Adrenal gland (tissue), 19 donors: ENCODE measurements at places on chromosomes 7 and 10. TPM values are rescaled to one million over a fixed set of nuclear protein-coding genes. Genes with fewer than 3 reads are reported as not detected.

MMD2 gene
- total RNA-seq, result not detected

CHST3 gene
- 43.8 TPM for total RNA-seq

ALOX5 gene
- 60.0 TPM for total RNA-seq

IMPDH1 gene
- total RNA-seq, result 32.4 TPM

FOXI2 gene
- total RNA-seq, result not detected

PRKG1 gene
- 104 TPM for total RNA-seq

NDUFB8 gene
- 195 TPM for total RNA-seq

TEX47 gene
- total RNA-seq, result not detected

GIMAP4 gene
- 32.7 TPM for total RNA-seq

SPDYE16 gene
- total RNA-seq, result 0.18 TPM

ADCK2 gene
- total RNA-seq, result 11.4 TPM

DNA sequence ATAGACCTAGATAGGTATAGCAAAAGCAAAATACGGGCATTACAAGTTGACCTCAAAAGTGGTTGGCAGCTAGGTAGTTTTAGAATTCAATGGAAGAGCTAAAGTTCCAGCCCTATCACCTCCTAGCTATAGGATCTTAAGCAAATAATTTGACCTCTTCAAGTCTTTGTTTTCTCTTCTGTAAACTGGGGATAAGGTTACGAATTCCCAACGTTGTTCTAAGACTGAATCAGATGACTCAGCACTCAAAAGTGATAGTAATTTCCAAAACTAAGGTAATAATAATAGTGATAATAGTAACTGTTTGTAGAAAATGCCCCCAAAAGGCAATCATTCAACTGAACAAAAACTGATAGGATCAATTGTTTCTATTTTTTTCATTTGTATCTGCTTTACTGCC is 445.2 kb downstream of the KCNMA1 start:
- H3K4me1 ChIP-seq, result no peaks in the 10 kb centered on the region
- H3K27ac ChIP-seq, result no peak overlapping the region
- no peaks in the 10 kb centered on the region for H3K27me3 ChIP-seq
- no peaks in the 10 kb centered on the region for H3K36me3 ChIP-seq
- no peak for DNase-seq

DNA sequence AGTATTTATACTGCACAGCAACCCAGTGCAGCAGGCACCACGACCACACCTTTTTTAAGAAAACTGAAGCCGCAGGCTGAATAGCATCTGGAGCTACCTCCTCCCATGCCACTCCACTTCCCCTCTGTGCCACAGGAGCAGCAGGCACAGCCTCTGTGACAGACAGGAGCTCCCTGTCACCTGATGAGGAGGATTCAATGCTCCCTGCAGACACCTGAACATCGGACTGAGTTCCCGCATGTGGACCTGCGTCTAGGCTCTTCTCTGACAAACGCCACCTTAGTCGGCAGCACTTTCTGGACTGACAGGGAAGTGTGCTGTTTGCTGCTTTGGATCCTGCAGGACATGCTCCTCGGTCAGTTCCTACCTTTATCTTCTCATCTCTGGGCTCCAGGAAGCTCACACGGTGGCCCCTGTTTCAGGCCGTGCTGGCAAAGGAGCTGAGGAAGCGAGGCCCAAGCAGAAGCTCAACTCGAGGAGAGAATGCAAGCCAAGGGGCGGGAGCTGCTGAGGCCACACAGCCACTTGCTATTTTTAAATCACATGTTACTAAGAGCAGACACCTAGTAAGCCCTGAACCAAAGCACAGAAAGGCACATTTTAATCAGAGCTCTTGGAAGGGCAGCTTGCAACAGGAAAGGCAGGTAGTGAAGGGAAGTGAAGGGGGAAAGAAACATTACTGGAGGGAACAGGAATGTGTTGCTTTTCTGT is 56.6 kb downstream of the VOPP1 start:
- DNase-seq, result no peak
- H3K4me1 ChIP-seq, result peaks cover 9% of the 10 kb centered on the region
- H3K36me3 ChIP-seq, result peaks cover 11% of the 10 kb centered on the region
- H3K27me3 ChIP-seq, result no peaks in the 10 kb centered on the region
- no peak overlapping the region for H3K4me3 ChIP-seq

DNA sequence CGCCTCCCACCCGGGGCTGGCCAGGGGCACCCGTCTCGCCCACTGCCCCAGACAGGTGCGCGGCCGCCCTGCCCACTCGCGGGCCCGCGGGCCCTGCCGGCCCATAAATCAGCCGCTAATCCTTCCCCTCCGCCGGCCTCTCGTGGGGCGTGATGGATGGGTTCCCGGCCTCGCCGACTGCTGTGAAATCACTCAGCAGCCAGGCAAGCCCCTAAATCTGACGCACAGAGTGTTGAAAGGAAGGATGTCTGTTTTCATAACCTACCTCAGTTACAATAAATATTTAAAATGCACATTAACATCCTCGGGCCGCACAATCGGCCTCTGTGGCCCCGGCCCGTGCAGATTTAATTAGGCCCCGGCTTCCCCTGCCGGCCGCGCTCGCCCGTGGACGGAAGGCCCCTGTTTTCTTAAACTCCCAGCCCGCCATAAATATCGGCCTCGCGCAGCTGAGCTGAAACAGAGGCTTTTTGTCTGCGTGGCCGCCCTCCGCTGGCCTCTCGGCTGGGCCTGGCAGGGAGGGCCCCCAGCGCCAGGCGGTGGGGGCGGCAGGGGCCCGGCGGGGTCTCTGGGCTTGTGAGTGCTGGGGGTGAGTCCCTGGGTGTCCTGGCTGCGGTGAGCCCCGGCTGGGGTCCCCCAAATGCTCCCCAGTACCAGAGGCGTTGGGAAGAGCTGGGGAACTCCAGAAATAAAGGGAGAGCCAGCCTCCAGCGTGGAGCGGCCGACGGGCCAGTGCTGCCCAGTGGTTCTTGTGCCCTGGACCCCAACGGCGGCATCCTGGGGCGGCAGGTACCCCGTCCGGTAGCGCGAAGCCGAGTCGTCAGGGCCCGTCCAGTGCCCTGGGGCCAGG is 90.7 kb downstream of the UNCX start:
- H3K27ac ChIP-seq, result no peak overlapping the region
- H3K4me1 ChIP-seq, result no peaks in the 10 kb centered on the region

DNA sequence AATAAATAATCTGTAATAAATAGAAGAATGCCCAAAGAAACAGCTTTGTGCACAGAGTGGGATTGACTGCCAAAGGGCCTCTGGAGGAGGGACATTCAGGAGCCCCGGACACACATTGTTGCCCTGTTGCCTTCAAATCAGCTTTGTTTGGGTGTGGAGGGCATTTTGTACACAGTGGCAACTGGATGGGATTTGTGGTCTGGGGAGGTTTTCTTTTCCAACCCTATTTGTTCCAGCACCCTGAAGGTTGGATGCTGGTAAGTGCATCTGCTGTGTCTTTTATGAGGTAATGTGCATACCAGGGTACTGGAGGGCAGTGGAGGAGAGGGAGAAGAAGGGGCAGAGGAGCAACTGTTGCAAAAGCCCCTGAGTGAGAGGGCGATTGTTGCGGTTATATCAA is 6.3 kb downstream of the LRMDA start:
- DNase-seq, result no peak
- H3K27me3 ChIP-seq, result no peaks in the 10 kb centered on the region
- H3K36me3 ChIP-seq, result no peaks in the 10 kb centered on the region
- no peak overlapping the region for H3K27ac ChIP-seq

GRCh38 chr10:78299851-78300468 is 266.3 kb downstream of the RPS24 start:
- no peaks in the 10 kb centered on the region for H3K36me3 ChIP-seq
- no peaks in the 10 kb centered on the region for H3K27me3 ChIP-seq
- peak overlapping the region; percentile 14 for H3K27ac ChIP-seq
- H3K4me1 ChIP-seq, result no peaks in the 10 kb centered on the region

- H3K4me3 ChIP-seq, result no peak overlapping the region
- DNase-seq, result no peak
- no peaks in the 10 kb centered on the region for H3K27me3 ChIP-seq
- H3K4me1 ChIP-seq, result no peaks in the 10 kb centered on the region
- H3K27ac ChIP-seq, result no peak overlapping the region
- H3K36me3 ChIP-seq, result no peaks in the 10 kb centered on the region
Measured at GRCh38 chr7:134184767-134185166, 57.6 kb downstream of the LRGUK start.

DNA sequence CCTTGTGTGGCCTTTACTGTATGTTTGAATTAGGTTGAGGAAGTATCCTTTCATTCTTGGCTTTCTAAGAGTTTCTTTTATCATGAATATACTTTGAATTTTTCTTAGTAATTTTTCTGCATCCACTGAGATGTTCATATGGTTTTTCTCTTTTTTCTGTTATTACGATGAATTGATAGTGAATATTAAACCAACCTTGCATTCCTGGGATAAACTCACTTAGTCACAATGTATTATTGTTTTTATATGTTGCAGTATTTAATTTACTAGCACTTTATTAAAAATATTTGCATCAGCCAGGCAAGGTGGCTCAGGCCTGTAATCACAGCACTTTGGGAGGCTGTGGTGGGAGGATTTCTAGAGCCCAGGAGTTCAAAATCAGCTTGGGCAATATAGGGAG is 15.3 kb upstream of the RBM33 start:
- H3K27ac ChIP-seq, result no peak overlapping the region
- H3K4me3 ChIP-seq, result no peak overlapping the region
- no peaks in the 10 kb centered on the region for H3K4me1 ChIP-seq
- no peaks in the 10 kb centered on the region for H3K36me3 ChIP-seq

- H3K27me3 ChIP-seq, result no peaks in the 10 kb centered on the region
- no peaks in the 10 kb centered on the region for H3K36me3 ChIP-seq
- no peaks in the 10 kb centered on the region for H3K4me1 ChIP-seq
- H3K4me3 ChIP-seq, result no peak overlapping the region
- DNase-seq, result no peak
- H3K27ac ChIP-seq, result no peak overlapping the region
Measured at GRCh38 chr7:27953777-27954176, 213.8 kb downstream of the TAX1BP1 start.

- peak overlapping the region; percentile 34 for H3K4me3 ChIP-seq
- H3K36me3 ChIP-seq, result no peaks in the 10 kb centered on the region
- DNase-seq, result no peak
- peaks cover 3% of the 10 kb centered on the region for H3K27me3 ChIP-seq
- peak overlapping the region; percentile 81 for H3K27ac ChIP-seq
- no peaks in the 10 kb centered on the region for H3K4me1 ChIP-seq
Measured at GRCh38 chr7:155204744-155205367, 92.8 kb upstream of the INSIG1 start.

DNA sequence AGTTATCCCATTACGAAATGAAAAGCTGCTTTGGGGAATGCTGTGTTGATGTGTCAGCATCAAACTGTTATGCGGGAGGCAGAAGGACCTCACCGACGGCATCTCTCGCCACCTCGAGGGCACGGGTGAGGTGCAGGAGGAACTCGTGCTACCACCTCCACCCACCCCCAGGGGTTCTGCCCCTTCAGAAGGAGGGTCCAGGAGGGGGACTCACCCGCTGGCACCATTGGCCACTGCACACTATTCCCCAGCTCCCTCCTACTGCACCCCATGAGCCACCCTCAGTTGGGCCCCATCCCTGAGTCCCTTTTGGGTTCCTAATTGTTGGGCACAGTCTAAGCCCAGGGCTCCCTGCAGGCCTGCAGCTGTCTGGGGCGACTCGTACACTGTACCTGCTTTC is 236.6 kb downstream of the PTPRN2 start:
- no peak overlapping the region for H3K4me3 ChIP-seq
- no peaks in the 10 kb centered on the region for H3K27me3 ChIP-seq
- no peaks in the 10 kb centered on the region for H3K36me3 ChIP-seq

GRCh38 chr10:125169915-125170314 is 9.6 kb upstream of the CTBP2 start:
- H3K4me3 ChIP-seq, result no peak overlapping the region
- no peak for DNase-seq
- H3K36me3 ChIP-seq, result no peaks in the 10 kb centered on the region
- H3K4me1 ChIP-seq, result no peaks in the 10 kb centered on the region

- H3K27me3 ChIP-seq, result no peaks in the 10 kb centered on the region
- H3K36me3 ChIP-seq, result no peaks in the 10 kb centered on the region
- H3K4me1 ChIP-seq, result peaks cover 3% of the 10 kb centered on the region
- H3K4me3 ChIP-seq, result no peak overlapping the region
- no peak overlapping the region for H3K27ac ChIP-seq
Measured at GRCh38 chr7:41694495-41694894, 8.4 kb downstream of the INHBA start.

- H3K36me3 ChIP-seq, result no peaks in the 10 kb centered on the region
- H3K27ac ChIP-seq, result no peak overlapping the region
- no peak for DNase-seq
- no peak overlapping the region for H3K4me3 ChIP-seq
Measured at GRCh38 chr10:16866541-16867275, 49.5 kb upstream of the RSU1 start.

DNA sequence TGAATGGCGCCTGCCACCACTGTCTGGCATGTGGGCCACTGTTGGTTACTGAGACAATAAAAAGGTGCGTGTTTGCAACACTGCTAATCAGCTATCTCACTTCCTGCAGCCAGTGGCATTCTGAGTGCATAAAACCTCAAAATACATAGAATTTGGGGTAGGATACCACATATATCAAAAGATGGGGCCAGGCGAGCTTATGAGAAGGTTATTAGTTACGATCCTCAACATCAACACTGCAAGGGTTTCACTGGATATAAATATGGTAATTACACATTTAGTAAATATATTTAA is 200.2 kb downstream of the WDR37 start:
- no peak overlapping the region for H3K4me3 ChIP-seq
- DNase-seq, result no peak
- no peaks in the 10 kb centered on the region for H3K4me1 ChIP-seq
- no peaks in the 10 kb centered on the region for H3K27me3 ChIP-seq

DNA sequence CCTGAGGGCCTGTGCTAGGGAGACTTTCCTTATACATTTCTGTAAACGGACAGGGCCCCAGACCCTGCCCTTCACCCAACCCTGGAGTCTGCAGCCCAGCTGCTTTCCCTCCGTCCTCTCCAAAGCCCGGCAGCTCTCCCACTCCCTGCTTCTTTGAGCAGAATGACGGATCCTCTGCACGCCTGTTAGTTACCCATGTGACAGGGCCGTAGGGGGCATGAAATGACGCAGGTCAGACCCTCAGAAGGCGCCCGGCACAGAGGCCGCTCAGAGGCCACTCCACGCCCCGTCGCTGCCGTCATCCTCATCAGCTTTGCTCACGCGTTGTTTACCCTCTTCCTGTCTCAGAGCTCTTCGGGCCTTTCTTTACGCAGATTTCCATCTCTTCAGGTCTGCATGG is 60.2 kb upstream of the MKRN1 start:
- no peaks in the 10 kb centered on the region for H3K27me3 ChIP-seq

GRCh38 chr10:24947304-24948097 is 4.9 kb downstream of the PRTFDC1 start:
- DNase-seq, result no peak
- no peaks in the 10 kb centered on the region for H3K27me3 ChIP-seq
- H3K4me1 ChIP-seq, result peaks cover 25% of the 10 kb centered on the region
- no peaks in the 10 kb centered on the region for H3K36me3 ChIP-seq
- no peak overlapping the region for H3K27ac ChIP-seq

GRCh38 chr7:81053623-81054022 is 134.8 kb upstream of the SEMA3C start:
- H3K27me3 ChIP-seq, result no peaks in the 10 kb centered on the region
- H3K4me3 ChIP-seq, result no peak overlapping the region
- no peaks in the 10 kb centered on the region for H3K4me1 ChIP-seq
- DNase-seq, result no peak
- no peaks in the 10 kb centered on the region for H3K36me3 ChIP-seq
